ENCODE measurements at places on chromosomes 1 and 21.

DNA sequence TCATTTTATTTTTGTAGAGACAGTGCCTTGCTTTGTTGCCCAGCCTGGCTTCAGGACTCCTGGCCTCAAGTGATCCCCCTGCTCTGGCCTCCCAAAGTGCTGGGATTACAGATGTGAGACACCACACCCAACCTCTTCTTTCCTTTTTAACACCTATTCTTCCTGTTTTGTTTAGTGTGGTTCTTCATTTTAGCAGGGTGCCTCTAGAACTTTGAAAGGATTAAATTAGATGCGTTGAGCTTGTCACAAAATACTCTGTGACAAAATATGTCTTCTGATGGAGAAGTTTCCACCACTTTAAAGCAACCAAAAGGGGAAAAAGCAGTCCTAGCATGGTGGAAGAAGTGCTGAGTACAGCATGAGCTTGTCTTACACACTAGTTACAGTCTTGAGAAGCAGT, 42.0 kb downstream of the CDC14A start:
- no peak for DNase-seq

GRCh38 chr1:245377854-245378253, 223.1 kb downstream of the KIF26B start:
- no peak for DNase-seq

DNA sequence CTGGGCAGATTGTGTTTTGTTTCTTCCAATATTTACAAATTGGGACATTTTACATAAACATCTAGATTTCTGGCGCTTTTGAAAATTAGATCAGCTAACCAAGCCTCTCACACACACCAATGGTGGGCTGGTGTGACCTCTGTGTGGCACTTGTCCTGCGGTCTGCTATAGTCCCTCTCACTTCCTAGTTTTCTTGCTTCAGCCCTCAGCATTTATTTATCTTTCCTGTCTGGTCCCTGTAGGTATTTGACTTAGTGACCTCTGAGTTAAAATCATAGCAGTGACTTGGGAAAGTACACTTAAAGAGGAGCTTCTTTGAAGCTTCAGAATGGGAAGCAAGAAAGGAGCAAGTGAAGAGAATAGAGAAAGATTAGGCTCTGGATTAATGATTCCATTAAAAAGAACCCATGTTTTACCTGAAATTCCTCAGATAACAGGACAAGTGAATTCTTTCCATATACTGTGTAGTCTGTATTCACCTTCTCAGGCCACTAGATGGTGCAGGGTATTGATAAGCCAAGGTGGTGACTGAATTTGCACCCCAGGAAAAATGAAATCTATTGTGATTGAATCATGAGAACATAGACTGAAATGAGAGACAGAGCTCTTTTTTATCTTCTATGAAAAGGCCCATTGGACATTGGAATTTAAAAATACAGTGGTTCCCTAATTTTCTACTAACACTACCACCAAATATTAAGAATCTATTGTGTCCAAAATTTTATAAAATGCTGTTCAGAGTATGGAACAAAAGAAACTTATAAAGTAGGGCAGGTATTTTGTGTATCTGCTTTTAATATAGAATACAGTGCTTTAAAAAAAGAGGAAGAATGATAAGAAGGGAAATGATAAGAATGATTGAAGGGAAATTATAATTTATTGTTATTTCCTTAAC, 7.1 kb upstream of the DIPK1A start:
- DNase-seq: no peak

- DNase-seq: no peak
These were observed 18.3 kb upstream of the EVA1B start for GRCh38 chr1:36341626-36342320.

GRCh38 chr1:85992791-85993190, 163.8 kb downstream of the COL24A1 start:
- DNase-seq: no peak

GRCh38 chr21:41234569-41234968, 66.6 kb downstream of the BACE2 start:
- no peak for DNase-seq

DNA sequence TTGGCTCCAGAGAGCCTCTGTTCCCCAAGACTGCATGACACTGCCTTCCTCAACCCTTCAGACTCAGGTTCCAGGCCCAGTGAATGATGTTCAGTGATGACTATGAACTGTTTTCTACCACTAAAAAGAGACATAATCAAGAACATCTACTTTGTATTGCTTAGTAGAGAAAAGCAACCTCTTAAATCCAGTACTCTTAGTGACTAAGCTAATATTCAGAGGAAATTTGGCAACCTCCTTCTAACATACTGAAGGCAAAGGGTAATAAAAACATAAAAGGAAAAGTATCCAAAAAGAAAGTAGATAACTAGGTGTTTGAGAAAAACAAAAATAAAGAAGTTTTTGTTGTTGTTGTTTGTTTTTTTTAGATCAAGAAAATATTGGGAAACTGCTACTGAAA, 153.3 kb upstream of the RUNX1 start:
- no peak for DNase-seq
